ENCODE measurements at places on chromosomes 12 and 14. TPM values are rescaled to one million over a fixed set of nuclear protein-coding genes. Genes with fewer than 3 reads are reported as not detected.

Gene SLC39A2
- total RNA-seq = not detected

- no peak for DNase-seq
These were observed 11.9 kb upstream of the TSPAN9 start for GRCh38 chr12:3065300-3065699.

DNA sequence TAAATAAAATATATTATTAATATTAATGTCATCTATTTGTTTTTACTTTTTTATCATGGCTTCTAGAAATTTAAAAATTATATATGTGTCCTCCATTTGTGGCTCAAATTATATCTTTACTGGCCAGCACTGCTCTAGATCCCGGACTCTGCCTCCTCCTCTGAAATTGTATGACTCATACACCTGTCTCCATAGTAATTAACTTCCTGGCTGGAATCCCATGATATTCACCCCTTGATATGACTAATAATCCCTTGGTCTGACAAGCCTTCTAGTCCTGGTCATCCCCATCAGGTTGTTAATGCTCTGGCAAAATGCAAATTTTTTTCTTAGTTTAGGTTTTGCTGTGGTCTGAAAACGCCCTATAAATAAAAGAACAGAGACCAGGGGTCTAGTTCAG lies 116.2 kb downstream of the BMP4 start:
- DNase-seq = no peak

DNA sequence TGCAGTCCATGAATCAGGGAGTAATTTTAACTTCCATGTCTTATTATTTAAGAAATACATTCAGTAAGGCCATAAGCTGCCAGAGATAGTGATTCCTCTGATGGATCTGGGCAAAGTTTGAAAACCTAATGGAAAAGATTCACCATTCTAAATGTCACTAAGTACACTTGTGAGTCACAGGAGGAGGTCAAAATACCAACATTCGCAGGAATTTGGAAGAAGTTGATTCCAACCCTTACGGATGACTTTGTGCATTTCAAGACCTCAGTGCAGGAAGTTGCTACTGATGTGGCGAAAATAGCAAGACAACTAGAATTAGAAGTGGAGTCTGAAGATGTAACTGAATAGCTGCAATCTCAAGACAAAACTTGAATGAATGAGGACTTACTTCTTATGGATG lies 69.8 kb downstream of the OSBPL8 start:
- DNase-seq = no peak

- DNase-seq = no peak
These were observed 1.5 kb downstream of the IRF2BPL start for GRCh38 chr14:77026930-77027537.

DNA sequence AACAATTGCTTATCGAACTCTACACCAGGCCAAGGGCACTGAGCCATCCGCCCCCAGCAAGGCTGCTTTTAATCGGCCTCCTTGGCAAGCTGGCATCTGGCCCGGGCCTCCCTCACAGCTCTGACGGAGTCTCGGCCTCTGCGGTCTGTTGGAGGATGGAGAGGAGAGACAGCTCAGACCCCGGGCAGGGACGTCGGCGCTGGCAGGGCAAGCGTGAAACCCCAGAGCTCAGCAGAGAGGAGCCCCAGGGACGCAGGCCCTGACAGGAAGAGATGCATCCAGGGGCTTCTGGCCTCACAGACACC lies 17.5 kb downstream of the CAMKK2 start:
- no peak for DNase-seq

DNA sequence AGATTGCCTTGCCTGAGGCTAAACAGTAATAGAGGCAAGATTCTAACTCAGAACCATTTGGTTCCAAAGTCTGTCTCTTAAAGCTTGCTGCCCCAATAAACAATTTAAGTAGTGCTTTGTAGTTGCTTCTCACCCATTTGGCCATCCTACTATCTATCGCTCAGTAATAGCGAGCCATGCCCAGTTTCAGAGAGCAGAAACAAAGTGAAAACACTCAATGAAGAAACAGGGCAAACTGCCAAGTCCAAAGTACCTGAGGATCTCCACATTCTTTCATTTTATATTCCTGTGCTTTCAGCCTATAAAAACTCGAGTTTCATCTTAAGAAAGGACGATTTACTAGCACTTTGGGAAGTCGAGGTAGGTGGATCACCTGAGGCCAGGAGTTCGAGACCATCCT lies 103.3 kb upstream of the BBS10 start:
- DNase-seq = no peak

DNA sequence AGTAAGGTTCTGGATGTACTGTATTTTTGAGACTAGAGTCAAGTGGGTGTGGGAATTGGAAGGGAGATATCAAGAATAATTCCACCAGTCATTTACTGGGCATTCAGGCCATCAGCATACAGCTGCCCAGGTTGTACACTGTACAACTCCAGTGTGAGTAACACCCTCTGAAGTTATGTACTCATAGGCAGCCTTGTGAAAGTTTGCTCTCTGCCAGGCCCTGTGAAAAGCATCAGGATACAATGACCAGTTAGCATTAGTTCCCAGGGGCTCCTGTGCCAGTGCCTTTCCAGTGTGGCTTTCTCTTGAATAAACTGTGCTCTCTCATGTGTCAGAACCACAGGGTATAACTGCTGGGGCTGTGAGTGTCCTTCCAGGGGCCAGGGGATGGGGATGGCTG lies 89.7 kb downstream of the LGMN start:
- DNase-seq = no peak

Gene TAS2R42
- total RNA-seq = not detected

GRCh38 chr12:16020031-16020430 lies 108.9 kb downstream of the DERA start:
- no peak for DNase-seq

DNA sequence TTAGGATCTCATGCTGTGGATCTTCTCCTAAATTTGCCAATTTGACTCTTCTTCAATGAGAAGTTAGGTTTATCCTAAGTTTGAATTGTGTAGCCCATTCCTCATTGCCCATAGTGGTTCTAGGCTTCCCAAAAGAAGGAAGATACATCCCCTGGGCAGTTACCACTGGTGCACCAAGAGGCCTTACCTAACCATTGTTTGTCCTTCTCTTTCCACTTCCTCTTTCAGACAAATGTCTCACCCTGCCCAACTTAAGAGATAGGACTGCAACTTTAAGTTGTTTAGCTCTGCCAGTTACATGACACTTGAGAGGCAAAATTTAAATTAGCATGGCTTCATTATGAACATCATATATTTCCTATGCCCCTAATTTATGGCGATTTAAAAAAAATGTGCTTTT lies 9.4 kb upstream of the KCNH3 start:
- DNase-seq = no peak

DNA sequence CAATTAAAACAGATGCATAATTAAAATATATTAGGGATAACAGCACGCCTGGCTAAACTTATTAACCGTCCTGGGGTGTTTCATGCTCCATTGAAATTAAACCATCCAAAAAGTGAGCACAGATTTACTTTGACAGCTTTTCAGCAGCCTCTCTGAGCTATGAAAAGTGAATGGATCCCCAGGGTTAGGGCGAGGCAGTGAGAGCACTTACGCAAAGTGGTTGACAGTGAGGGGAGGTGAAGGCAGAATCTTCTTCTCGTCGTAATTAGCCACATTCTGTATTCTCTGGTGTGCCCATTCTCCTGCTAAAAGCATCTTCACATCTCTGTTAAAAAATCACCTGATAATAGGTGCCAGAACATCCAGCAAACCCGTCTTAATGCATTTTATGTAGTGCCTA lies 1.9 kb downstream of the TMTC2 start:
- DNase-seq = no peak

GRCh38 chr12:43655586-43655985 lies 103.0 kb downstream of the PUS7L start:
- DNase-seq = no peak

DNA sequence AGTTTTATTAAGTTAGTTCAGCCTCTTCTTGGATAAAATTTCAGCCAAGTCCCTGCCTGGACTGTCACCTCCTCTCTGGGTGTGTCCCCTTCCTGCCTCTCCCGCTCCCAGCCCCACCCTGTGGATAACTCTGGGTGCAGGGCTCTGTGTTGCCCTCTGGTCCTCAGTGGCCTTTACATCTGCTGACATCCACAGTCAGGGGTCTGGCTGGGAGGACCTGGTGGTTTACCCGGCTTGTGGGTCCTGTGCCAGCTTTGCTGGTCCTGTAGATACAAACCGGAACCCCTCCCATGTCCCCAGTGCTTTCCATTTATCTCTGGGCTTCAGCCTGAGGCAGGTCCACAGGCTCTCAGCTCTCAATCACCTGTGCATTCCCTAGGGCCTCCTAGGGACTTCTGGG lies 28.9 kb upstream of the PLEKHG3 start:
- no peak for DNase-seq

DNA sequence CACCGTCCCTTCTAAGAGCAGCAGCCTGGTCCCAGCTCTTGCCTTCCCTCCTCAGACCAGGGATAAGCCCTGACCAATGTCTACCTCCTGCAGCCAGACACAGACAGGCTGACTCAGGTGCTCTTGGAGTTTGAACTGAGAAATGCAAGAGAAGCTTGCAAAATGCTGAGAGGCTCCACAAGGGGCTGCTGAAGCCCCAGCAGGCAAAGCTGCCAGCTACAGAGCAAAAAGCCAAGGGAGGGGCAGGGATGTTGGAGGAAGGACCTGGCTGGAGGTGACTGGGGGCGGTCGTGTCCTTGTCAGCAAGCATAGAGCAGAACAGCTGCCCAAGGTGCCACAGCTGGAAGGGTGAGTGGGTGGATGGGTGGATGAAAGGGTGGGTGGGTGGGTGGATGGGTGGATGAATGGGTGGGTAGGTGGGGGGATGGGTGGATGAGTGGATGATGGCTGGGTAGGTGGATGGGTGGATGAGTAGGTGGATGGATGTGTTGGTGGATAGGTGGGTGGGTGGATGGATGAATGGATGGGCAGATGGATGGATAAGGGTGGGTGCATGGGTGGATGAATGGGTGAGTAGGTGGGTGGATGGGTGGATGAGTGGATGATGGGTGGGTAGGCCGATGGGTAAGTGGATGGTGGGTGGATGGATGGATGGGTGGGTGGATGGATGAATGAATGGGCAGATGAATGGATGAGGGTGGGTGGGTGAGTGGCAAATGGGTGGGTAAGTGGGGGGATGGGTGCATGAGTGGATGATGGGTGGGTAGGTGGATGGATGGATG lies 4.0 kb upstream of the INF2 start:
- no peak for DNase-seq

- DNase-seq = no peak
These were observed 1.6 kb downstream of the CEP170B start for GRCh38 chr14:104866451-104867370.

- no peak for DNase-seq
These were observed 16.1 kb downstream of the PLEK2 start for GRCh38 chr14:67395876-67396189.

Gene ERP27
- not detected for total RNA-seq

DNA sequence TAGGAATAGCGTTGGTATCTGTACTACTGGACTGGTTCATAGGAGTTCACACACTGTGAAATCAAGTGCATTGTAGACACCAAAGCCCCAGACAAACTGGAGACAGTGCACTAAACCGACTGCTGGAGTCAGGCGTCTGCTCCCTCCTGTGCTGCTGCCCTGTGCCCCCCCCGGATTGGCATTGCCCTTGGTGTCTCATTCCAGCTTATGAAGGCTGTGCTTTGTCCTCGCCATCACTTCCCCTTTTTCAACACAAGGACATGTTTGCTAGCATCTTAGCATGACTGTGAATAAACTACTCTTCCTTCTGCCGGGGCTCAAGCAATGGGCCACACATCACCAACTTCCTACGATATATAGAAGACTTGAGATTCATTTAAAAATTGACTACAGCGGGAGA lies 84.0 kb downstream of the TMCC3 start:
- no peak for DNase-seq

Gene MYRFL
- total RNA-seq = not detected

DNA sequence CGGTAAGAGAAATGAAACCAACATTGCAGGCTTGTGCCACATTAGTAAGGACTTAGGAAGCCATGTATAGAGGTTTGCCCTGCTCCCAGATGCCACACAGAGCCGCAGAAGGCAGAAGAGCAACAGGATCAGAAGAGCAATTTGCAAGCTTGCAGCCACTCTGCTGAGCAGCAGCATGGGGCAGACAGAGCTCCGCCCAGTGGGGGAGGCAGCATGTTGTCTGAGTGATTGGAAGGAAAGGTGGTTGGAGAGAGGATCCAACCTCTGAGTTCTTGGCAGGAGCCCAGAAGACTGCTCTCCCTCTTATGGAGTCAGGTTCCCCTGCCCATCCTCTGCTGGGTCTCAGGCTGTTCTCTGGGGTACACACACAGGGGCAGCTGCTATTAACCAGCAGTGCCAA lies 2.3 kb upstream of the KRT6A start:
- no peak for DNase-seq

Gene MCRS1
- total RNA-seq = 88.6 TPM

Gene RNFT2
- total RNA-seq = 12.3 TPM

DNA sequence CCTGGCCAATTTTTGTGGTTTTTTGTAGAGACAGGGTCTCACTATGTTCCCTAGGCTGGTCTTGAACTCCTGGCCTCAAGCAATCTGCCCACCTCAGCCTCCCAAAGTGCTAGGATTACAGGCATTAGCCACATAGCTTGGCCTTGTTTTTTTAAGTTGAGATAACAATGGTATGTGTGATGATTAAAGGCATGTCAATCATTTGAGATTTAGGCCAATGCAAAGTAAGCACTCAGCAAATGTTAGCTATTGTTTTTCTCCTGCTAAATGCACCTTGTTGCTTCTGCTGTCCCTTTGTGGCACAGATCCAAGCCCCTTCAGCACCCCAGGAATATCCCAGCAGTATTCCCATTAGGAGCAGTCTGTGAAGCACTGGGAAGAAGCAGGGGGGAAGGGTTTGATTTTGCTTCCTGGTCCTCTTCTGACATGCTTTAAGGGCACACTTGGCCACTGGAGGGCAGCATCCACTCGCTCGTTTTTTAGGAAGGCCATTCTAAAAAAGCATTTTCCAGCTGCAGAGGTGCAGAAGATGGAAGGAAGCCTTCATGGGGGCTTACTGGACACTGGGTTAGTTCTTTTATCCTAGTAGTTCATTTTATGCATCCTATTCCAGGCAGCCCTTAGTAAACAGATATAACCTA lies 70.2 kb upstream of the ZFP36L1 start:
- DNase-seq = peak; percentile 48

DNA sequence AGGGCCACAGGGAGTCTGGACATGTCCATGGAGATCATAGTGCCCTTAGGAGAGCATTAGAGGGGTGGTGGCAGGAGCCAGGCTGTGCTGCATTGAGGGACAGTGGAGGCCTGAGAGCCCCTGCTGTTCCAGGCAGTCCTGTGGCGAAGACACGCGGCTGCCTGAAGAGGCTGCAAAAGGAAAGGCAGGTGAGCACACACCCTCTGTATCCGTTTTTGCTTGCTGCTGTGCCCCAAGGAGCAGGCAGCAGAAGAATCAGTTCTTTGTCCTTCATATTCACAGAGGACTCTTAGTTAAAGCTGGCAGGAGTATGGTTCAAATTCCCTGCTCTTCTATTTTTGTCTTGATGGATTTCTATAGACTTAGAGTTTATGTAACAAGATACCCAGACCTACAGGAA lies 4.5 kb downstream of the SLC35E3 start:
- no peak for DNase-seq

Gene STYK1
- total RNA-seq = 0.85 TPM

Gene RAD9B
- 0.98 TPM for total RNA-seq

- no peak for DNase-seq
These were observed 192.1 kb downstream of the CPNE8 start for GRCh38 chr12:38713294-38713693.

Gene VAMP1
- total RNA-seq = 11.2 TPM

Gene ART4
- total RNA-seq = not detected
